ENCODE measurements at places on chromosomes 4 and X.

GRCh38 chr4:37678624-37679023 lies 7.6 kb downstream of the RELL1 start:
- no peak for DNase-seq

DNA sequence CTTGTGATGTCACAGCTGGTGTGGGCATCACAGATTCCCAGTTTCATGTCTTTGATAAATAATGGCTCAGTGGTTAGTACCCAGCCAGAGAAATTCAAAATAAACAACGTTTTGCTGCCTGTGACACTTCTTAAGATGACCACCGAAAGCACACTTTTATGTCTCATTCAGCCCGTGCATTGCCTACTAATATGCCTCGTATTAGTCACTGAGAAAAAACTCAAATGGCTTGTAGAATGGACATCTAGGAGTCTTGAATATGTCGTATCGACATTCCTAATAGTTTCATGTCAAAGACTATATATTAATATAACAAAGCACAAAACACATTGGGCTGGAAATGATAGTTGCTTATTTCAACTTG lies 103.9 kb upstream of the FAT1 start:
- no peak for DNase-seq

DNA sequence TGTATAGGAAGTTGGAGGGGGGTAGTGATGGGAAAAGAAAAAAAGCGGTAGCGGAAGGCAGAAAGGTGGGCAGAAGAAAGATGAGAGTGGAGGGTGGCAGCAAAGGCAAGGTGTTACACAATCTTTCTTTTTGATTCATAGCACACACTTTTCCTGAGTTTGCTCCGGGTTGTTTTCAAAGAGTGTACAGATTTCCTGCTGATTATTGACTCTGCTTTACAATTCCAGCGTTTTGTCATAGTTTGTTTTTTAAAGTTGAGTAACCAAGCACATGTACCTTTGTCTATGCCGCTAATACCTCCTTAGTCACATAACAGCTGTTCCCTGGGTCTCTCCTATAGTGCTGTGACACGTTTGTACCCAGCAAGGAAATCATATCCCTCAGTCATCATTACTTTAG lies 50.3 kb downstream of the AGA start:
- no peak for DNase-seq

DNA sequence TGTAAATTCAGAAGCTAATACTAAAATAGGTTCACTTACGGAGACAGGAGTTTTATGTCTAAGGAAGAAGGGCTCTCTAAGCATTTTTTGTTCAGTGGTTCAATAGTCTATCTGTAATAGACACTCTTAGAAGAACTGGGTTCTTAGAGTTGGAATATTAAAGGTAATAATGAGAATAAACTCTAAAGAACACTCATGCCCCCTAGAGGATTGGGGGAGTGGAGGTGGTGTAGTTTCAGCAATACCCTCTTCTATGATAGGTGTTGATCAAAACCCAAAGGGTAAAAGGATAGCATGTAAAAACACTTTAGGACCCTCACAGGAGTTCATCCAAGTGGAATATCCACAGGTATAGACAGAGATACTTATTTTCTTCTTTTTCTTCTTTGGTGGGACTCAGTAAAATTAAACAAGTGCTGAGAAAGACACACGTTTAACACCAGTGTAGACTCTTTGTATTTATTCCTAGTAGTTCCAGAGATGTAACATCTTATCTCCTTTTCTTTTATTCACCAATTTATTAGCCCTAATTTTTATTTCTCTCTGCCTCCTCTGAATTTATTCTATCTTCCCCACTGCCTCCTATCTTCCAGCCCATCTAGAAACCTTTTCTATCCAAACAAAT lies 25.7 kb upstream of the MND1 start:
- DNase-seq: peak; percentile 66

GRCh38 chrX:40449396-40449795 lies 131.4 kb upstream of the ATP6AP2 start:
- DNase-seq: no peak

DNA sequence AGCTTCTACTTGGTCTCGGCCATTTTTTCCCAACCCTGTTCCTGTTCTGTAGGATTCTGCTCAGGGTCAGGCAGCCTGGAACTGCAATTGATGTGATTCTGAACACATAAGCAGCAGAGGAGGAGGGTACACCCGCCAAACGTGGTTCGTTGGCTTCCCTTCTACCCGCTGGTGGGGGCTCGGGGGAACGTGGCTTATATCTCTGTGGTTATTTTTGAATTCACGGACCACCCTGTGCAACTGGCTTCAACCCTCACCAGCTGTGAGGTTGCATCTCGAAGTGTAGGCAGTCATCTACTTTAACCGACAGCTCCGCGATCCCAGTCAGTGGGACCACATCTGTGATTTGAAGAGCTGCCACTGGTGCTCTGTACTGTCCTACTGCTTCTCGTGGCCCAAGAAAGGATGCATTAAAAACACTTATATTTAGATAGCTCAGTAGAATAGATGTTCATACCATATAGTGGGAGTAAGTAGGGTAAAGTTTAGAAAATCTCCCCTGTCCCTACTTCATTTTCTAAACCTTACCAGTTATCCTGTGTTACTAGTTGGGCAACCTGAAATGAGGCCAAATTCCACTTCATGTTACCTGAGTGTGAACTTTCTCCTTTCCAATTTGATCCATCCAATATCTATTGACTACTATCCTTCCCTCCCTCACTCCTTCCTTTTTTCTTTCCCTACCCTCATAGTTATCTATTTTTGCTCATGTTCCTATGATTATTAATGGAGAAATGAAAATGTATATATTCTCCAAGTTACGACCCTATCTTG lies 80.4 kb upstream of the BCOR start:
- no peak for DNase-seq

GRCh38 chrX:3451571-3451970 lies 105.1 kb upstream of the MXRA5 start:
- no peak for DNase-seq

GRCh38 chrX:34521563-34521962 lies 135.5 kb downstream of the TMEM47 start:
- DNase-seq: no peak

DNA sequence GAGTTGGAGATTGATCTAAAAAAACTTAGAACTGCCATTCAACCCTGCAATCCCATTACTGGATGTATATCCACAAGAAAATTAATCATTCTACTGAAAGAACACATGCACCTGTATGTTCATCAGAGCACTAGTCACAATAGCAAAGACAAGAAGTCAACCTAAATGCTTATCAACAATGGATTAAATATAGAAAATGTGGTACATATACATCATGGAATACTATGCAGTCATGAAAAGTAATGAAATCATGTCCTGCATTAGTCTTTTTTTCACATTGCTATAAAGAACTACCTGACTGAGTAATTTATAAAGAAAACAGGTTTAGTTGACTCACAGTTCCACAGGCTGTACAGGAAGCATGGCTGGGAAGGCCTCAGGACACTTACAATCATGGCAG lies 850.5 kb downstream of the TECRL start:
- no peak for DNase-seq

- DNase-seq: no peak
These were observed 802.4 kb upstream of the HS3ST1 start for GRCh38 chr4:12231098-12231497.

GRCh38 chrX:13340182-13340791 lies 20.4 kb upstream of the ATXN3L start:
- DNase-seq: peak; percentile 10

- no peak for DNase-seq
These were observed 11.3 kb downstream of the CETN2 start for GRCh38 chrX:152819266-152819665.

DNA sequence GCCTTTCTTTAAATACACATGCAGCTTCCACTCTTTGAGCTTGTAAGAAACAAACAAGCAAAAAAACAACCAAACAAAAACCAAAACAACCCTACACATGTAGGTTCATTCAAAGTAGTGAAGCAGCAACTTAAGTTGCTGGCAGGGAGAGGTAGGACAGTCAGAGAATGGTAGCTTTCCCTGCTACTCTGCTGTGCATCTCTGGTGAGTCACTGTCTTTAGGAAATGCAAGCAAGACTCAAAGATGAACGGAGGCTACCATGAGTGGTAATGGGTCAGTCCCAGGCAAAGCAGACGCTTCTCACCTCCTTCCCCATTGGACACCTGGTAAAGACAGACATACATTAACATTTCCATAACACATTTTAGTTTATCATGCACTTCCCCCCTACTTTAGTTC lies 43.2 kb downstream of the PGRMC2 start:
- no peak for DNase-seq

DNA sequence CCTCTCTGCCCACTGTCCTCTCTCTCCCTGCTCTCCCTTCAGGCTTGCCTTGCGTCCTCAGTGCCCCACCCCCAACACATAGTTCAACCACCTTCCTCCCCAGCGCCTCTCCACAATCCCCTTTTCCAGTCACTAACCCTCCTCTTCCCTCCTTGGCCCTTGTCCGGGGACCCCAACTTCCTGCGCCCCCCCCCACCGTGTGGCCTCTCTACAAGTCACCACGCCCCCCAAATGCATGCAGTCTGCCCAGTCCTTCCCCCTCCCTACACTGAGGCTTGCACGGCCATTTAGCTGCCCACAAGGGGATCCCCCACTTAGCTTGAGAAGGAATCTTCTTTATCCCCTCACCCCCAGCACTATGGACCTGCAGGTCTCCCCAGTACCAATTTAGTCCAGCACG lies 569 bp downstream of the CXCR3 start:
- no peak for DNase-seq

- peak; percentile 35 for DNase-seq
These were observed 193.5 kb downstream of the PDGFC start for GRCh38 chr4:156778093-156778492.

GRCh38 chr4:7190691-7191545 lies 1.4 kb upstream of the SORCS2 start:
- no peak for DNase-seq

DNA sequence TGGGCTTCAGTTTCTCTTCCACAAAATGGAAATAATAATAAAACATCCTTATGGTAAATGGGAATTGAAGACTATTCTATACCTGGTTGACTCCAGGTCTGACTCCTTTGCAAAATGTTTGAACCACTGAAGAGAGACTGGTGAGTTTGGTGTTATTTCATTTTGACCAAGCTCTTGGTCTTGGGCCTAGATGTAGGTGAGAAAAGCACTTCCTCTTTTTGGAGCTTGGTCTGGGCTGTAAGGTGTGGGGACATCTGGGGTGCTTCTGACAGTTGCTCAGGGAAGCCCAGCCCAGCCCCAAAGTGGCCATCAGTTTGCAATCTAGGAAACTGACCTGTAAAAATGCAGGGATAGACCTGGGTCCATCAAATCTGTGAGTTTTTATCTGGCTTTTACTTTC lies 26.8 kb upstream of the SOD3 start:
- DNase-seq: no peak

- DNase-seq: no peak
These were observed 84.5 kb upstream of the ATXN3L start for GRCh38 chrX:13404364-13404763.

- peak; percentile 66 for DNase-seq
These were observed 10.0 kb upstream of the ASMTL start for GRCh38 chrX:1462596-1463251.

DNA sequence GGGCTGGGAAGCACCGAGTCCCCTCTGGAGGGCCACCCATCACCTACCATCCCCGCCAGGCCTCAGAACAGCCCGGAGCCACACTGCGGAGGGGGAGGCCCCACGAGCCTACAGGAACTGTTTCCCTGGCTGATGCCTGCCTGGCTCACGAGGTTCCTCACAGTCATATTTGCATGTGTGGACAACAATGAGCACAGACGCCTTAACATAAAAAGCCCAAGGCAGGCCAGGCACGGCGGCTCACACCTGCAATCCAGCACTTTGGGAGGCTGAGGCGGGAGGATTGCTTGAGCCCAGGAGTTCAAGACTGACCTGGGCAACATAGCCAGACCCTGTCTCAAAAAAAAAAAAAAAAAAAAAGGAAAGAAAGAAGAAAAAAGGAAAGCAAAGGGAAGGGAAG lies 125.9 kb downstream of the FAM53A start:
- no peak for DNase-seq

- DNase-seq: peak; percentile 90
These were observed 143.9 kb downstream of the BCOR start for GRCh38 chrX:39953879-39954278.

DNA sequence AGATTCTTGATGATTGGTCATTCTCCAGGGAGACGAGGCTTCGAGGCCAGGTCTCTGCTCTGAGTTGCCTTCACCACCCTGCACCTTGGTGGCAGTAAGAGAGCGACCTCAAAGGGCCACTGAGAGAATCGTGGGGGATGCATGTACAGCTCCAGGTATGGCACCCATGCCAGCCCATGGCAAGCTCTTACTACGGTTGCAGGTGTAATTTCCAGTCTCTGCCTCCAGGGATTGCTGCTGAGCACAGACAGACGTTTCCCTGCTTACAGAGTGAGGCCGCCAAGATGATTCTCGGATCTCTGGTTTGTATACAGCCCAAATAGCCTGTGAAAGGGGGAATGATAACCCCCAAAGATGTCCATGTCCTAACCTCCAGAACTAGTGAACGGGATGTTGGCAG lies 16.3 kb upstream of the DRD5 start:
- DNase-seq: peak; percentile 11

DNA sequence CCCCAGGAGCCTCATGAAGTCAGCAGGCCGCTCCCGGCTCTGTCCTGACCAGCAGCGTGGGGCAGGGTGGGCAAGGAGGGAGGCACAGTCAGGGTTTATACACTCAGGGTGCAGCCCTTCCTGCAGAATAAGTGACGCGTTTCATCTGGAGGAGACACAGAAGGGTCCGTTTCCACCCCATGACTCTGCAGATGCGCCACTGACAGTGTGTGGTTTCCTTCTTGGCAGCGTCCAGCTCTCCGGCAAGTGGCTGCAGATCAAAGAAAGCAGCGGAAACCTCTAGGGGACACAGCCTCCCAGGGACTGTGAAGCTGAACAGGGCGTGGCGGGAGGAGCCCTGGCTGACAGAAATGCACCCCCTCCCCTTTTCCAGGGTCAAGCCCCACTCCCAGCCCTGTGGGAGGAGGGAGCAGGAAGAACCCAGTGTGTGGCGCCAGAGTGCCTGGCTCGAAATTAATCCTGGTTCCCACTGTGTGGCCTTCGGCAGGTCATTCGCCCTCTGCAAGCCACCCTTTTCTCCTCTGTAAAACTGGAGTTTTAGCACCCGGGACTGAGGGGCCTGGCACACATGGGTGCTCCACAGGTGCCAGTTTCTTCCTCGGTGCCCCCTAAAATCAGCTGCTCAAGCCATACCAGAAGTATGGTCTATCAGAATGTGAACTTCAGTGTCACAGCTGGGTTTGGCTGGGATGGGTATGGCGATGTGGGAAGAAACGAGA lies 17.3 kb upstream of the TBC1D14 start:
- peak; percentile 50 for DNase-seq

DNA sequence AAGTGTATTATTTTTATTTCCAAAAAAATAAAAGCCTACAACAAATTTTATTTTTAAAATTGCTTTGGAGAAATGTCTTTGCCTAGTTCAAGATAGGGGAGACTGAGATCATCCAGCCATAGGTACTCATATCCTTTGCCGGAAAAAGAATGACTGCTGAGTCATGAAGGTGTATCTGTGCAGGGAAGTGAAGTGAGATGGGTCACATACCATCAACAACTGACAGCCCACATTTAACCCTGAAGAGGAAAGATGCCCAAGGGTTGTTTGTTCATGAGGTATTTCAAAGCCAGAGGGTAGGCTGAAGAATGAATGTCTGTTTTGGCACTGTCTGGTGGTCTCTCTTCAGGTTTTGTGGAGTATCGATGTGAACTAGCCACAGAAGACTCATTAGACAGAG lies 106.7 kb upstream of the TTC29 start:
- no peak for DNase-seq

- no peak for DNase-seq
These were observed 33.4 kb downstream of the ARHGEF6 start for GRCh38 chrX:136747003-136747986.

All from astrocyte of the hippocampus (primary cell).